Stomach (tissue), 19 donors: ENCODE measurements at places on chromosomes 3 and 15. TPM values are rescaled to one million over a fixed set of nuclear protein-coding genes. Genes with fewer than 3 reads are reported as not detected.

Gene CAPN3
- total RNA-seq = 7.9 TPM

- H3K36me3 ChIP-seq = no peaks in the 10 kb centered on the region
- no peak overlapping the region for H3K4me3 ChIP-seq
- no peaks in the 10 kb centered on the region for H3K4me1 ChIP-seq
- H3K27me3 ChIP-seq = no peaks in the 10 kb centered on the region
These were observed 191.2 kb downstream of the TLE3 start for GRCh38 chr15:69906256-69907185.

- H3K4me3 ChIP-seq = no peak overlapping the region
- H3K36me3 ChIP-seq = no peaks in the 10 kb centered on the region
- peaks cover under 1% of the 10 kb centered on the region for H3K4me1 ChIP-seq
- H3K27me3 ChIP-seq = no peaks in the 10 kb centered on the region
- H3K27ac ChIP-seq = no peak overlapping the region
These were observed 405.9 kb downstream of the LPP start for GRCh38 chr3:188559856-188560255.

- no peak within 1 kb of the TSS for H3K4me3 ChIP-seq
- no peaks in the 10 kb centered on the region for H3K27me3 ChIP-seq
- H3K27ac ChIP-seq = peak within 1 kb of the TSS; percentile 47
- DNase-seq = peak; percentile 91
These were observed at the start of gene CCDC33 for GRCh38 chr15:74235962-74236361. Gene CCDC33 (plus strand): TSS chr15:74236326. CDS start chr15:74236720, 394 bp downstream.

GRCh38 chr3:43997788-43998369 lies 243.8 kb upstream of the TOPAZ1 start:
- peaks cover 52% of the 10 kb centered on the region for H3K4me1 ChIP-seq
- peak overlapping the region; percentile 49 for H3K4me3 ChIP-seq
- H3K36me3 ChIP-seq = no peaks in the 10 kb centered on the region

DNA sequence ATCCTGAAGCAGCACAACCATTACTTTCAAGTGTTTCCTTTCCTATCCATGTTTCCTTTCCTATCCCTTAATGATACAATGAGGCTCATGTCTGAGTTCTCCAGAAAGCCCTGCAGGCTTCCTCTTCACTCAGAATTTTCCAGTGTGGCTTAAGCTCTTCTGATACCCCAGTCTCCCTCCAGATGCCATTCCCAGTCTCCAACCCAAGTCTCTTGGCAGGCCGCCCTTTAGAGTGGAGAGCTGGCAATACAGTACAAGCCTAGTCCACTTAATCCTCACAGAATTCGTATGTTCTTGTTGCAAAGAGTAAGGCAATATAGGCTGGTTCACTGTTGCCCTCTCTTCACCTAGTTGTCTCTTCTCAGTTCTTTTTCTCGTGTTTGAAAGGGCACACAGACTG lies 503.9 kb upstream of the MDFIC2 start:
- H3K27ac ChIP-seq = no peak overlapping the region
- DNase-seq = no peak
- no peaks in the 10 kb centered on the region for H3K4me1 ChIP-seq
- no peak overlapping the region for H3K4me3 ChIP-seq

DNA sequence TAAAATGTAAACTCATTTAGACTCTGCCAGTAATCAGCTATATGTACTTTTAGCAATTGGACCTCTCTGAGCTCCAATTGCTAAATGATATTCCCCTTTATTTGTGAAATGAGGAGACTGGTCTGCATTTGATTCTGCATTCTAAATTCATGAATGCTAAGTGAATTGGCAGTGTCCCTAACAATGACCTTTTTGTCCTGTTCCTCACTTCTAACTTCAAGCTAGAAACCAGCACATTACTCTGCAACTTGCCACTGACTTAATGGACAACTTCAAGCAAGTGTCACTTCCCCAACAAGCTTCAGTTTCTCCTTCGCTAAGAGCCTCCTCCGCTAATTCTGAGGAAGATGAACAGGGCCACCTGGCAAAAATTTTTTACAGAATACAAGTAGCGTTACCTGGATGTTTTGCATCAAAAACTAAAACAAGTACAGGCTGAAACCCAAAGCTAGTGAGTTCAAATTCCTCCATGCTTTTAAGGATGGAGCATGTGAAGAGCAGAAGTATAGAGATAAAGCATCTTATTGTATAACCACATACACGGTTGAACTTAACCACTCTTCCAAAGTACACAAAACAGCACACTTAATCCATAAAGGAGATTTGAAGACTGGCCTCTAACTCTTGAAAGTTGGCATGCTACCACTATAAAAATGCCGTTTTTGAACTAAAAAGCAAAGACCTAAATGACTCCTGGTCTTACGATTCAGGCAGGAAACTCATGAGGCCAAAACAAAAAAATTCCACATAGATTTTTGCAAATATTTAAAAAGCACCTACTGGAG lies 207.6 kb downstream of the MAGI1 start:
- no peaks in the 10 kb centered on the region for H3K36me3 ChIP-seq
- H3K4me1 ChIP-seq = peaks cover 34% of the 10 kb centered on the region
- no peak for DNase-seq
- H3K27me3 ChIP-seq = no peaks in the 10 kb centered on the region
- no peak overlapping the region for H3K4me3 ChIP-seq

Gene MYD88
- total RNA-seq = 40.0 TPM

DNA sequence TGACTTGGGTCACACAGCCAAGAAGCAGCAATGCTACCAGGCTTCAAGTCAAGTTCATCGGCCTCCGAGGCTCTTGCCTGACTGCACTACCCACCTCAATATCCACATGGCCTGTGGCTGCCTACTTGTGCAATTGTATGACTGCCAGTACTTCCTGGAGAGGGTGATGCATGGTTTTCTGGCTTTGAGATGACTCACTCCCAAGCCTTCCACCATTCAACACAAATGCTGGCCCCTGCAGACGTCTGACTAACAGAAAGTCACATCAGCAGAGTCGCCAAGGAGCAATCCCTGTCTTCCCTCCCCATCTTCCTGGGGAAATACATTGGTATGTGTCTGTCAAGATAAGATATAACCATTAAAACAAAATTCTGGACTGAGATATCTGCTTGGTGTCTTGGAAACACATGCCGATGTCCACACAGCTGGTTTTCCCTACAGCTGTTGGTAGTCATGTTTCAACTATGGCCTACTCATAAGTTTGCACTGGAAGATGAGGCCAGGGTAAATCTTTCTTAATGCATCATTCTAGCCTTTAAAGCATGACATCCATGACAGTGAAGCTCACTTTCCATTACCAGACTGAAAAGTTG lies 79.6 kb upstream of the SPATA12 start:
- no peak overlapping the region for H3K4me3 ChIP-seq
- H3K4me1 ChIP-seq = peaks cover 19% of the 10 kb centered on the region
- peak; percentile 40 for DNase-seq
- no peak overlapping the region for H3K27ac ChIP-seq
- no peaks in the 10 kb centered on the region for H3K27me3 ChIP-seq

DNA sequence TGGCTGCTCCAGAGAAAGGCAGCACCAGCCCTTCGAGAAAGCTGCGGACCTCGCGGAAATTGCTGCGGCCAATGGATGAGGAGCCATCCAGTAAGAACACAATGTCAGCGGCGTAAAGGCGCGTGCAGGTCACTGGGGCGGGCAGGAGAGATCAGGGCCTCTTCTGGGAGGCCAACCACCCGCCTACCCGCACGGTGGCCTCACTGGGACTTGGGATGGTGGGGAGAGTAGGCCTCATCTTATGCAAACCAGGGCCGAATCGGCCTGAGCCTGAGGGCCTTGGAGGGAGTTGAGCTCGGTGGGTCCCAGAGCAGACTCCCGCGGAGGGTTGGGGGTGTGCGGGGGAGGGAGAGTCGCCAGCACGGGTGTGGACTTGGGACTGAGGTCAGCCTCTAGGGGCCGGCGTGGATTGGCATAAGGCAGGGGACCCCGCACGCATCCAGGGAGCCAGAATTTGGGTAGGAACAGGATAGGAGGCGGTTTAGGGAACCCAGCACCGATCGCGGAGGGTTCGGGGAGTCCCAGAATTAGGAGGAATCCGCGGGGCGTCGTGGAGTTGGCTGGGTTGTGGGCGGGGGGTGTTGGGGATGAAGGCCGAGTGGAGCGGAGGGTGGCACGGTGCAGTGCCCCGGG lies 596 bp downstream of the COL7A1 start:
- DNase-seq = no peak
- H3K27me3 ChIP-seq = peaks cover 38% of the 10 kb centered on the region
- peak overlapping the region; percentile 83 for H3K27ac ChIP-seq
- H3K4me3 ChIP-seq = peak overlapping the region; percentile 40
- peaks cover 32% of the 10 kb centered on the region for H3K4me1 ChIP-seq

Gene LRTM1
- not detected for total RNA-seq

Gene LRRC15
- not detected for total RNA-seq

Gene EPM2AIP1
- 13.2 TPM for total RNA-seq
